LHCN-M2 (cell line): ENCODE measurements at places on chromosomes 16 and 17. TPM values are rescaled to one million over a fixed set of nuclear protein-coding genes. Genes with fewer than 3 reads are reported as not detected.

DNA sequence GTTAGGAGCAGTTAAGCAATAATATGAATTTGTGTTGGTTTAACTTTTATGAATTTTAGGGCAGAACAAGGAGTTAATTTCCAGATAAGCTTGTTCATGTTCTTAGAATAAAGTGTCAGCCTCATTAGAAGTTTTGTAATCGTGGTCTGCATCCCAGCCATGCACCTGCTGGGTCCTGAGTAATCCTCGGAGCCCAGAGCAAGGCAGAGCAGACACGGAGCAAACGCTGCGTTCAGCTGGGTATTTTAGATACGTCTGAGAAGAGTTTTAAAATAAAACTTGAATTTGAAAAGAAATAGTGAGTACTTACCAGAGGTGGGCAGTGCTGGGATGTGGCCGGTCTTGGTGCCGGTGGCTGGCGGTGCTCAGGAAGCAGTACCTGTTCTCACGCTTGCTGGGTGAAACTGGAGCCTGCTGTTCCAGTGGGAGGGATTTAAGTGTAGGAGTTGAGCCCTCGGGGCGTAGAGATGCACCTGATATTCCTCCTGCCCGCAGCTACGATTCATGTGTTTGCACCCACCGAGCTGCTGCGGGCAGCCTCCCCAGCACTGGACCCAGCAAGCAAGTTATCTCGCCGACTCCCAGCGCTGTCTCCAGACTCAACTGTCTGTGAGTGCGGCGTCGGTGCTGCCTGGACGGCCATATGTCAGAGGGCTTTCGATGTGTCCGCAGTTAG lies at the start of gene ZNF750:
Gene ZNF750 (minus strand): TSS at position 406 of the 676 bp plus-strand sequence. CDS start 7,568 bp downstream, outside the sequence.
- no peak for DNase-seq

- no peak for DNase-seq
Observed at GRCh38 chr16:83147244-83147643, 520.5 kb downstream of the CDH13 start.

GRCh38 chr17:43892647-43892952 lies 14.7 kb downstream of the MPP2 start:
- no peak for DNase-seq

GRCh38 chr17:19003543-19004420 lies 782 bp downstream of the FAM83G start:
- no peak for DNase-seq

Gene TPSG1
- total RNA-seq, result not detected in 2 replicates

- DNase-seq, result no peak
Observed at GRCh38 chr16:10938796-10939648, 3.2 kb downstream of the DEXI start.

DNA sequence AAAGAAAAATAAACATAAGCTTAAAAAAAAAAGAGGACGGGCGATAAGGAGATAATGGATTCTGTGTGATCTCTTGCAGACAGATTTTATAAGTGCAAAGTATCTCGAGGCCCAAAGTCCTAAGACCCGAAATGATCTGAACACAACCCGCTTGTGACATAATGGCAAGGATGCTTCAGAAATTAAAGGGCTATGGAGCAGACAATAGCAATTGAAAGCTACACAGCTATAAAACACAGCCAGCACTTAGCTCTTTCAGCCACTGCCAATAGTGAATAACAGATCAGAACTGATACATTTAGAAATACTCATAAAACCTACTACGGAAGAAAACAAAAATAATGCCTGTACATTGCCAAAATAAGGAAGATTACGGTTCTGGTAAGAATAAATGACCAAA lies 117.5 kb downstream of the ZFHX3 start:
- DNase-seq, result no peak

DNA sequence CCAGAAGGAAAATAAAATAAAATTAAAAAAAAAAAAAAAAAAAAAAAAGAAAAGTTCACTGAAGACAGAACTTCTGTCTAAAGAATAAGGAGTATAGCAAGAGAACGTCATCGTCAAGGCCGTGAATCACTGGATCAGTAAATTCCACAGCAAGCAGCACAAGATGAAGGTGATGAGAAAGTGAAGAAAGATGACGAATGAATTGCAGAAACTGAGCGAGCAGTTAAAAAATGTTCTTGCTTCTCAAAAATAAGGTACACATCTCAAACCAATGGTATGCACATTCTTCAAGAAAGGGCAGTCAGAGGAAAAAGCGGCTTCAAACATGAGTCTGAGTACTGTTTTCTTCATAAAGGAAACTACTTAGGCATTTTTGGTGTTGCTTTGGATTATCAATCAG lies 104.7 kb downstream of the SMG6 start:
- DNase-seq, result no peak

- DNase-seq, result peak; percentile 98
Observed at GRCh38 chr17:45092911-45093430, 31.9 kb downstream of the NMT1 start.

GRCh38 chr17:42142371-42142896 lies 12.4 kb downstream of the RAB5C start:
- peak; percentile 86 for DNase-seq

Gene SLC52A1
- total RNA-seq, result 0.06 TPM in 1 of 2 replicates, not detected in the other

Gene ABCA3
- total RNA-seq, result 0.29 and 0.32 TPM in 2 replicates

GRCh38 chr16:68646953-68647659 lies 2.0 kb downstream of the CDH3 start:
- no peak for DNase-seq

- DNase-seq, result no peak
Observed at GRCh38 chr16:87583453-87584131, 18.7 kb upstream of the JPH3 start.

DNA sequence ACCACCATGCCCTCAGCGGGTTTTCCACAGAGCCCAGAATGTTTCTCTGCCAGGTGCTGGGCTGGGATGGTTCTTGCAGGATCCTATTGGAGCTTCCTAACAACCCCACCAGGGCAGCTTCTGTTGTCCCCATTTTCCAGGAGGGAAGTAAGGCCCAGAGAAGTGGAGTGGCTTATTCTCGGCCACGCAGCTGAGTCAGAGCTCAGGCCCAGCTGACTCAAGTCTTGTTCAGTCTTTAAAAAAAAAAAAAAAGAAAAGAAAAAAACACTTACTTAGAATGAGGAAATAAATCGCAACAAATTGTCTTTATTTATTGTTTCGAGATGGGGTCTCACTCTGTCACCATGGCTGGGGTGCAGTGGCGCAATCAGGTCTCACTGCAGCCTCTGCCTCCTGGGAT lies 413.0 kb downstream of the CPPED1 start:
- DNase-seq, result peak; percentile 36

Gene HOXB8
- total RNA-seq, result 22.9 and 23.5 TPM in 2 replicates

- DNase-seq, result peak; percentile 37
Observed at GRCh38 chr17:40351359-40352236, 12.9 kb downstream of the GJD3 start.

Gene CCL5
- 1.1 and 1.9 TPM in 2 replicates for total RNA-seq

- no peak for DNase-seq
Observed at GRCh38 chr17:34307110-34307509, 12.1 kb upstream of the CCL8 start.

GRCh38 chr17:28471531-28472342 lies 1.7 kb upstream of the SLC13A2 start:
- no peak for DNase-seq

- DNase-seq, result no peak
Observed at GRCh38 chr17:74305865-74306654, 20.0 kb upstream of the KIF19 start.

Gene GSDMA
- total RNA-seq, result not detected in 2 replicates

DNA sequence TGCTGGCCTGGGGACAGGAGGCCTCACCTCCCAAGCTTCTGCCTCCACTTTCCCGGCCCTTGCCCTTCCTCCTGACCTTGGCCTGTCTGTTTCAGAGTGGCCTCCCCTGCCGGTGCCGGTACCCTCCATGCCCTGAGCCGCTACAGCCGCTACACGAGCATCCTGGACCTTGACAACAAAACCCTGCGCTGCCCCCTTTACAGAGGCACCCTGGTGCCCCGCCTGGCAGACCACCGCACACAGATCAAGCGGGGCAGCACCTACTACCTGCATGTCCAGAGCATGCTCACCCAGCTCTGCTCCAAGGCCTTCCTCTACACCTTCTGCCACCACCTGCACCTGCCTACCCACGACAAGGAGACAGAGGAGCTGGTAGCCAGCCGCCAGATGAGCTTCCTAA lies 7.4 kb downstream of the SMCR8 start:
- DNase-seq, result no peak

Gene PDILT
- total RNA-seq, result not detected in 2 replicates

Gene SPEM3
- total RNA-seq, result not detected in 2 replicates

GRCh38 chr17:32772453-32773025 lies 104.4 kb downstream of the MYO1D start:
- no peak for DNase-seq

- DNase-seq, result no peak
Observed at GRCh38 chr16:58384437-58385055, 7.7 kb upstream of the GINS3 start.

Gene C17orf78
- not detected in 2 replicates for total RNA-seq

DNA sequence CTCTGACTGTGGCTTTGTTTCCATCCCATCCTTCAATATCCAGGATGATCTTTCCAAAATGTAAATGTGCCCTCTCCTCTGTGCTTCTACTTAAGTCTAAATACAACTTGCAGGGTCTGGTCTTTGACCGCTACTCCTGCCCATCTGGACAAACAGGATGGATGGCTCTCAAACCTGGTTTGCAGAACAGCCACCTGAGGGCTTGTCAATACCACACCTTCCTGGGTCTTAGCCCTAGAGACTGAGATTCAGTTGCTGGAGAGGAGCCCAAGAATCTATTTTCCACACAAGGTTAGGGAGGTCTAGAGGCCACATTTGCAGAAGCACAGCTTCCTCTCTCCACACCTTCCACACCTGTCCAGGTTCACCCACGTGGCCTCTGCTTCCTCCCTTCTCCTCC lies 1.9 kb upstream of the GRB7 start:
- no peak for DNase-seq

Gene SEPTIN1
- 0.17 TPM in 1 of 2 replicates, not detected in the other for total RNA-seq

- DNase-seq, result no peak
Observed at GRCh38 chr16:2366660-2367309, 26.3 kb upstream of the ABCA3 start.

Gene TBC1D3E
- not detected in 2 replicates for total RNA-seq

DNA sequence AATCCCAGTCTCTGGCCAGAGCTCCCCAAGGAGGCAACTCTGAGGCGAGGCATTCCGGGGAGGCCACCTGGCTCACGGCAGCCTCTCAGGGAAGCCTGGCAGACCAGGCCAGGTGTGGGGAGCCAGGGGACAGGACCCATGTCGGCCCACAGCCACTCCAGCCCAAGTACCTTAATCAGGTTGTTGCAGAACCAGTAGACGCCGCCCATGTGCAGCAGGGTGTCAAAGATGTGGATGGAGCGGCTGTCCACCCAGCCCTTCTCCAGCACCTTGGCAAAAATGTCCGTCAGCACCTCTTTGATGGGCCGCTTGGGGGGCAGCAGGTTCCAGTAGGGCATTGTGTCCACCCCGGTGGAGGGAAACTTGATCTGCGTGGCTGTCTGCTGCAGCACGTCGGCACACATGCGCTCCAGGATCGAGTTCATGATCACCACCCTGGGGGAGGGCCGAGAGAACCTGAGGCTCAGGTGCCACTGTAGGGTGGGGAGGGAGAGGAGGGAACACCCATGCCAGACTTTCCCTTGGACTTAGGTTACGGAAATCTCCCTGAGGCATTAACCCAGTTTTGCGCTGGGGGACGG lies 7.8 kb downstream of the CSF3 start:
- no peak for DNase-seq

DNA sequence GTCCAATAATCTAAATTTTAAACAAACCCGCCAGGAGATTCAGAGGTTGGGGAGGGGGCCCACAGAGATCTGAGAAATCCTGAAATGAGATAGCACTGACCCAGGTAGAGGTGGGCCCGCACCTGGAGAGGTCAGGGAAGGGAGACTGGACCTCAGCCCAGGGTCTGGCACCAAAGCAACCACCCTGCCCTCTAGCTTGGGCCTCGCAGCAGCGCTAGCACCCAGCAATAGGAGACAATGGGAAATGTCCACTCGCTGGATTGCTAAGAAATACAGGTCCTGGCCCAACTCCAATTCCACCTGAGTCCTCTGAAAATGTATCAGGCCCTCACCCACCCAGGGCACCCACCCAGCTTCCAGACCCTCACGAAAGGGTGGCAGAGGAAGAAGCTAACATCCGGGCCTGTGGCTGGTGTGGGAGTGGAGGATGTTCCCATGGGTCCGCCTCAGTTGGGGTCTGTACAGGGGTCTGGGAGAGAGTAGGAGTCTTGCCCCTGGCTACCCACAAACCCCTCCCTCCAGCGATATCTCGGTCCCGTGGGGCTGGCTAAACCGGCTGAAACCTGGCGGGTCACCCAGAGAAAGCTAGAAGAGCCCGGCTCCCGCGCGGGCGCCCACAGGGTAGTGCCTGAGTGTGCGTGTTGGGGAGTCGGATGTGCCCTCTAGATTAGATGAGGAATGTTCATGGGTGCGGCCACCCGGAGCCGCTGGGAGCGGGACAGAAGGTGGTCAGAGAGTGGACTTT lies 1.1 kb downstream of the PLLP start:
- no peak for DNase-seq

GRCh38 chr16:27431773-27432532 lies 30.0 kb downstream of the IL21R start:
- DNase-seq, result peak; percentile 13

DNA sequence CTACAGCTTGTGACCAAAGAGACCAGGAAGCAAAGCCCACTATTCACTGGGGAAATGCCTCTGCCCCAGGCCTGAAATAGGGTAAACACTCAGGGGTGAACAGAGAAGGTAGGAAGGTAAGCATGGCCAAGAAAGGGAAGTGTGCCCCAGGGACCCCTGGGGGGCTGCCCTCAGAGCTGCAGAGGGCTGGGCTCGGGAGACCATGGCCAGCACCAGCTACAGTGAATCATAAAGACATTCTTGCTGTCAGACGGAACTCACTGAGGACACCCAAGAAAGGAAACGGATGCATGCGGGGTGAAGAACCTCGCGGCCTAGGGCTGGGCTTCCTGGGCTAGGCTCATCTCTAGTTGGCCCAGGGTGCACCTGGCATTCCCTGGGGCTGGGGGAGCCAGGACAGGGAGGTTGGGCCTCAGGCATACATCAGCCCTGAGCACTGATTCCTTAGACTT lies 9.6 kb downstream of the HIC1 start:
- DNase-seq, result no peak

- no peak for DNase-seq
Observed at GRCh38 chr17:67765623-67766022, 47.9 kb downstream of the NOL11 start.

- DNase-seq, result no peak
Observed at GRCh38 chr17:61259360-61259759, 140.3 kb upstream of the TBX2 start.

Gene FOXC2
- 5.1 and 8.3 TPM in 2 replicates for total RNA-seq

DNA sequence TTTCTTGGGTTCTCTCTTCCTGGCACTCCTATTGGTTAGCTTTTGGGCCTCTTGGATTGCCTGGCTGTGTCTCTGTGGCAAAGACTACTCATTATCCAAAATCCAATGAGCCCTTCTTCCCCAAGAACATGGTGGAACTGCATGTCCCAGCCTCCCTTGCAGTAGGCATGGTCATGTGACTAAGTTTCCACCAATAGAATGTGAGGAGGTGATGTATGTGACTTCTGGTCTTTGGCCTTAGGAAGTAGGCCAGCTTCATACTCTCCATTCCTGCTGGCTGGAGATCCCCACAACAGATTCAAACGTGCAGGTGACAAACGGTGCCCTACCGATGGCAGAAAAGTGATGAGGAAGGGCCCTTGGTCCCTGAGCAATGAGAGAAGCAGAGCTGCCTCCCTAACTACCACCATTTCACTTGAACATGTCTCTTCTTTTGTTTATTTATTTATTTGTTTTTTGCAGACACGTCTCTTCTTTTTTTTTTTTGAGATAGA lies 17.3 kb upstream of the SPN start:
- DNase-seq, result peak; percentile 46

- no peak for DNase-seq
Observed at GRCh38 chr17:33330877-33331276, 37.8 kb upstream of the ASIC2 start.

GRCh38 chr17:47057830-47058229 lies 78.8 kb upstream of the RPRML start:
- no peak for DNase-seq

Gene JPH3
- not detected in 2 replicates for total RNA-seq

Gene TEPSIN
- total RNA-seq, result 27.7 and 30.0 TPM in 2 replicates
